ENCODE measurements at places on chromosomes 3 and 15.

GRCh38 chr3:117688583-117688982 lies 979.0 kb downstream of the TUSC7 start:
- DNase-seq = no peak

GRCh38 chr15:33866101-33866737 lies 102.1 kb upstream of the CHRM5 start:
- no peak for DNase-seq

DNA sequence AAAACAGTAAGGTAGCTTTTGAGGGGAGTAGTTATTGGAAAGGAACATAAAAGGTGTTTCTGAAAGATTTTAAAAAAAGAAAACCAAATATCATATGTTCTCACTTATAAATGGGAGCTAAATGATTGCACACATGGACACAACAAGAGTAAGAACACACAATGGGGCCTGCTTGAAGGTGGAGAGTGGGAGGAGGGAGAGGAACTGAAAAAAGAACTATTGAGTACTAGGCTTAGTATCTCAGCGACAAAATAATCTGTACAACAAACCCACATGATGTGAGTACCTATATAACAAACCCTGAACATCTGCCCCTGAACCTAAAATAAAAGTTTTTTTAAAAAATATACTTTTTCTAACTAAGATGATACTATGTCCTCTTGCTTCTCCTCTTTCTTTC lies 138.3 kb downstream of the CGGBP1 start:
- DNase-seq = no peak

GRCh38 chr3:53807117-53807810 lies 39.0 kb downstream of the CHDH start:
- no peak for DNase-seq
